ENCODE measurements at places on chromosomes 2 and 18.

DNA sequence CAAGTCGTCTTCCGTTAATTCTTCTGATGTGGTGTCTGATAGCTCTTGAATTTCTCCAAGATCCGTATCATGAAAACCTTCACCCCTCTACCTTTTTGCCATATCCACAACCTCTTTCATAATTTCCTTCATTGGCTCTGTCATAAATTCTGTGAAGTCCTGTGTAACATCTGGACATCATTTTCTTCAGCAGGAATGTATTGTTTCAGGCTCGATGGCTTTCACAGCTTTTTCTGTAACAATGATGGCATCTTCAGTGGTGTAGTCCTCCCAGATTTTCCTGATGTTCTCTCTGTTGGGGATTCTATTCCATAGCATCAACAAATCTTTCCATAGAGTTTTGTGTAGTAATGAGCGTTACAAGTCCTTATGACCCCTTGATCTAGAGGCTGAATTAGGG lies 114.2 kb upstream of the EML6 start:
- DNase-seq = no peak

DNA sequence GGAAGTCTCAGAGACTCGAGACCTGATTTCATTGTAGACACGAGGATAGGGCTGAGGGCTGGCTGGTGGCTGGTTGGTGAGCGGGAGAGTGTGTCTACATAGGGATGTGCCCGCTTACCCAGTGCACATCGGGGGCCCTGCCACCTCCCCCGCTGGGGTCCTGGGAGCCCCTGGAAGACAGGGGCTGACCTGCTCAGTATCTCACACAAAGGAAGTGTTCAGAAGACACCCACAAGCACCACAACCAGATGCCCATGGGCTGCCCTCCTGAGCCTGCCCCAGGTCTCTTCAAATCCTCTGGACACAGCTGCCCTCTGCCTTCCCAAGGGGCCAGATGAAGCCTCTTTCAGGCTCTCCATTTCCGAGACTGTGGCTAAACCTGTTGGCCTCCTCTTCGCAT lies 43.1 kb downstream of the MYCN start:
- DNase-seq = peak; percentile 34

GRCh38 chr2:157107460-157107859 lies 150.0 kb upstream of the GALNT5 start:
- DNase-seq = no peak

GRCh38 chr18:37611614-37612279 lies 46.1 kb upstream of the CELF4 start:
- DNase-seq = no peak

DNA sequence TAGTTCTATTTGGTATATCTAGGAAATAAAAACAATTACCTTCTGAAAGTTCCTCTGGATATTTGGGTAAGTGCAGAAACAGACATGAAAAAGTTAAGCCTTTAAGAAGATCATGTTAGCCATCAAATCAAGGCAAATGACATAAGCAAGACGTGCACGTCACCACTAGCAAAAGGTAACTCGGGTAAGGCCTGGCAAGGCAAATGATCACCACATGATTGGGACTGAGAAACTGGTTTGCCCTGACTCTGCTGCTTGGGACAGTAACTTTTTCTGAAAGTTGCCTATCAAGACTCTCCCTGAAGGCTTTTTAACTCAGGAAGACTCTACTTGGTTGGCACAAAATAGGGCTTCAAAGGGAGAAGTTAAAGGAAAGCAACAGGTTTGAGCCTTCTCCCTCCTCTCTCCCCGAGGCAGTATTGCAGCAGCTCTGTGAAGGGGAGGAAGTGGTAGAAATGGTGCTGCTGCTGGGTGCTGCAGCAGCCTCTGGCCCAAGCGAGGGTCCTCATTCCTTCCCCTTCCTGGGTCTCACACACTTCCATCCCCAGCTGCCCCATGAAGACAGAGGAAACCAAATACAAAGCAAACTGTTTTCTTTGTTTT lies 17.1 kb upstream of the TMEM237 start:
- DNase-seq = no peak

DNA sequence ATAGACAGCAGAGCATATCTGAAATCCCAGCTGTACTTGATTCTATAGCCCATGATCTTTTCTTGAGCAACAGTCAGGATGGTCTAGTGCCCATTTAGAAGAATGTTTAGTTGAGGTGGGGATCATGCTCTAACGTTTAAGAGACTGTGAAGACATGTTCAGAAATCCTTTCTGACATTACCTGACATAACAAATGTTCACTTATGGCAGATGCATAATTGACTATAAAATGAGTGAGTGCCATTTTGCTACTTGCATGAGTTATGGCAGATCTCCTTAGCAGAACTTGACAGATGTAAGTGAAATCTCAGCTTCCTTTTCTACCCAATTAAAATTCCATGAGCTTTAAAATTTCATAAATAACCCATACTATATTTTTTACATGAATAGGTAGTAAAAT lies 209.5 kb upstream of the MMADHC start:
- no peak for DNase-seq

DNA sequence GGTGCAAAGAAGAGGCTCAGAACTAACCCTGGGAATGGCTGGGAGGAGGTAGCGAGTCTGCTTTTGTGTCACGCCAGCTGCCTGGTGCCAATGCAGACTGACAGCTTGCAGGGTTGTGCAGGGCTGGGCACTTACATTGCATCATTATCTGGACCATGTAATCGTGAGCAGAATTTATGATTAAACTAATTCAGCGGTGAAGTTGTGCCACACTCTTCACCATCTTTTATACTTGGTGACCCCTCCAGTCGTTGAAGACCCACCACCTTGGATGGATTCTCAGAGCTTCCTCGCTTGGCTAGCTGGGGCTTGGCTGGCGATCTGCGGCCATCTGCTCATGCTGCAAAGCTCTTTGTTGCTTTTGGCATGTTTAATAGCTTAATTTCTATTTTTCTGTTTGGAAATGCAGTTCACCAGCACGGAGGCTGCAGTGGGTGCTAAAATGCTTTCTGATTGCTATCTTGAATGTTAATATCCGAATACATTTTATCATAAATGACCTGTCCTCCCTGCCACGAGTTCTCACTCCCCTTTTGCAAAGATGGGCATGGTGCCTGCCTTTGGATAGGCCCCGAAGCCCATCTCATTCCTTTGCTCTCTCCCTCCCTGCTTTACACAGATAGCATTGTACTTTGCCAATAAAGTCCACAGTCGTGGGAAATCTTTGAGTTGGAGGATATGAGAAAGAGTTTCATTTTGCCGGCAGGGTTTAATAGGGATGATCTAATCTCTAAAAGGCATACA lies 188.2 kb downstream of the PRKCE start:
- no peak for DNase-seq

- DNase-seq = no peak
These were observed 868.1 kb upstream of the ID2 start for GRCh38 chr2:7813541-7814292.

DNA sequence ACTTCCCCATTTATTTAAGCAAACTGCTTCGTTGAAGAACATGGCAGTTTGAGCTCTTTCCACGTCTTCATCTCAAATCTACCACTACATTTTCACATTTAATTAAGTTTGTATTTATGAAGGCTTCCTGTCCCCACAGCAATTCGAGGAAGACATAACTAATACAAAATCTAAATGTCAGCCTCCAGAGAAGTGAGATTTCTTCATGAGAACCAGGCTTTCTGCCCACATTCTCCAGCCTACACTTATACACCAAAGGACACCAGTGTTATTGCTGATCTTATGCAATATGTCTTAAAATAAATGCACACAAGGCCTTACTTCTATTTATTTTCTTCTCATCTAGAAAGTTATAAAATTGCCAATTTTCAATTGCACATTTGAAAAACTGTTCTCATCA lies 1209.3 kb upstream of the FAM98A start:
- no peak for DNase-seq

- no peak for DNase-seq
These were observed 11.4 kb upstream of the GALNT5 start for GRCh38 chr2:157245846-157246764.

GRCh38 chr2:85246348-85246747 lies 81.4 kb downstream of the TGOLN2 start:
- no peak for DNase-seq
